ENCODE measurements at places on chromosomes 3 and 15.

- no peak for DNase-seq
These were observed 260.6 kb downstream of the ARRDC4 start for GRCh38 chr15:98221144-98221543.

DNA sequence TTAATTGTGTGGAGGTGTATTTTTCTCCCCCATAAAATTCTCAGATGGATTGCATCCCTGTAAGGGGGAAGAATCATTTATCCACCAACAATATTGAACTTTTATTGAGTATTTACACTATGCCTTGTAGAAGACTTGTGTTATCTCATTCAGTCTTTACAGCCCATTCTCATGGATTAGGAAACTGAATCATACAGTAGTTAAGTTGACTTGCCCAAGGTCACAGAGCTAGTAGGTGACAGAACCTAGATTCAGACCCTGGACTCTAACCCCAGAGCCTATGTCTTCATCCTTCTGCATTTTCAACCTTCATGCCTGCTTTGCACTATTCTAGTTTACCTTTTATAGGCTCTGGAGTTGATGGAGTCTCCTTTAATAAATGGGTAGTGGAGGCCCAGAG, 226.8 kb downstream of the LPP start:
- no peak for DNase-seq

DNA sequence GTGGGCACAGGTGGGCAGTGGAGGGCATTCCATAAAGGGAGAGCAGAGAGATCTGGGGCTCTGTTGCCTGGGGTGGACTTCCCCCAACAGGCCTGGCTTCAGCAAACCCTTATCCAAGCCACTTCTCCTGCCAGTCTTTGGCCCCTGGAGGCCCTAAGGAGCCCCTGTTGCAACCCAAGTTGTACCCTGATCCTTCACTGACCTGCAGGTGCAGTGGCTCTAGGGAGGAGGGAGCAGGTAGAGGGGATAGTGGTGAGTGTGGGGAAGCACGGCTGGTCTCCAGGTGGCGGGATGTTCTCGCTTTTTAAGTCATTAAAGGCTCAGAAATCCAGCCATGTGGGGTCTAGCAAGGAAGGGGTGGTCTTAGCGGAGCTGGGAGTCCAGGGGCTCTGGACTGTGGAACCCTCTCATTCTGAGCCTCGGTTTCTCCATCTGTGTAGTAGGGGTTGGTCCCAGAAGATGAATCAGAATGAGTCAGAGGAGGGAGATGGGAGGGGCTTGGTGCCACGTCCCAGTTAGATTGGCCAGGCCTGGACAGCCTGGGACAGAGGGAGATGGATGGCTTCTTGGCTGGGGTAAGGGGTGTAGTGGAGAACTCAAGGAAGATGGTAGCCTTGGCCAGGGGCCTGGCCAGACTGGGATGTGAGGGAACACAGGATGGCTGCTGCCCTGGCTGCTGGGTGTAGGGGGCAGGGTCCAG, 2.6 kb downstream of the ZBTB47 start:
- no peak for DNase-seq

GRCh38 chr3:46953234-46954010, 23.1 kb downstream of the CCDC12 start:
- DNase-seq: no peak

GRCh38 chr3:13208706-13209633, 135.7 kb upstream of the IQSEC1 start:
- no peak for DNase-seq

- no peak for DNase-seq
These were observed 68.9 kb downstream of the IFT80 start for GRCh38 chr3:160330109-160330508.

DNA sequence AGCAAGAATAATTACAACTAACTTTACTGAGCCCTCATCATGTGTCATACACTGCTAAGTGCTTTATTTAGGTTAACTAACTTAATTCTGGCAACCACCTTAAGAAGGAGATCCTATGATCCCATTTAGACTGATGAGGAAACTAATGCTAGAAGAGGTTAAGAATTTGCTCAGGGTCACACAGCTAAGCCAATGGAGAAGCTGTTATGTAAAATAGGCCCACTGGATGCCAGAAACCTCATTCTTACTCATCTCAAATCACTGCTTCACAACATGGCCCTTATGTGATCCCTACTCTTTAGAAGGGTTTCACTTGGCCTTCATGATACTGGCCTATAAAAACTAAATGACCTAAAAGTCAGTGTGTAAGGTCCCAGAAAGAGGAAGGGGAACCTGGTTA, 41.2 kb downstream of the IMPG2 start:
- no peak for DNase-seq

All from activated T-cell treated with anti-CD3 and anti-CD28 coated beads, Interleukin-2, amount 50 U/mL, for 1 hour (primary cell).